ENCODE measurements at places on chromosomes 2 and 18.

DNA sequence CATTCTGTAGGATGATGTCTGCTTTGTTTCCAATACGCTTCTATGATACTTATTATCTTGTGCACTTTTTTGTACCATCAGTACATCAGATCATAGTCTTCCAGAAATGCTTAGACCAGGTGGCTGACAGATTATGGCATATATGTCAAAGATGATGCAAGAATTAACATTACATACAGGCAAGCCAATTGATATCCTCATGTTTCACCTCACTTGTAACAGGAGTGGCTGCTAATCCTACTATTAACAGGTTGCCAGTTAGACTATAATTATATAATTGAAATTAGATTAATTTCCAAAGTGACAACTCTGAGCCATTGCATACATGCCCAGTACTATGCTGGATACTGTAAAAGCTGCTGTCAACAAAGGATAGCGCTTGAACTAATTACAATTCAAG lies 77.2 kb downstream of the TLK1 start:
- DNase-seq: no peak

DNA sequence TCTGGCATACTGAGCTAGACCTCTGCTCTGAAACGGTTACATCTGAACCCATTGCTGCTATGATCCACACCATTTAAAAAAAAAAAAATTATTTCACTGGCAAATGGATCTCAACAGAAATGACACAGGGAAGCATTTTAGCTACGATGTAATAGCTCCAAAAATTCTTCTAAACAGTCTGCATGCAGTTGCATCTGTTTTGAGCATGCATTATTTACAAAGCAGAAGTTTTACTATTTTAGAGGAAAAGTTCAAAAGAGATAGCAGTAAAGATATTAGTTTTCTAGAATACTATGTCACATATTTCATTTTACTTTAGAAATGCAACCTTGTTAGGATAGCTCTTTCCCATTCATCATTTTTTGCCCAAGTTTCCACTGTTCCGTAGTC lies 265.7 kb downstream of the MEIS1 start:
- DNase-seq: no peak

GRCh38 chr18:36655074-36655473 lies 173.7 kb downstream of the TPGS2 start:
- DNase-seq: no peak

DNA sequence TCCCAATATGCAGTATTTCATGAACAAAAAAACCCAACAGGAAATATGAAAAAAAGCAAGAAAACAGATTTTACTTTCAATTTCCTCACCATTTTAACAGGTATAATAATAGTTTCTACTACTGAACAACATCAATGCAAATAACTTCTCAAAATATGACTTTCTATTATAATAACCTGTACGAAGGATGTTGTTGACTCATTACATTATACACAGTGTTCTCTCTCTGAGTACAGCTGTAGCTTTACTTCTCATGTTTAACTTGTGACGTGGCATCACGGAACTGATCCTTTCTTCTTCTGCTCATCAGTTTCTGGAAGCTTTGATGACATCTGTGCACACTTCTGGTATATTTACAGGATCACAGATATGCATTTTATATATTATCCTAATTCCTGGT lies 40.0 kb downstream of the FAM228A start:
- no peak for DNase-seq

- no peak for DNase-seq
These were observed 246.4 kb upstream of the NT5C1B start for GRCh38 chr2:18835787-18836186.

DNA sequence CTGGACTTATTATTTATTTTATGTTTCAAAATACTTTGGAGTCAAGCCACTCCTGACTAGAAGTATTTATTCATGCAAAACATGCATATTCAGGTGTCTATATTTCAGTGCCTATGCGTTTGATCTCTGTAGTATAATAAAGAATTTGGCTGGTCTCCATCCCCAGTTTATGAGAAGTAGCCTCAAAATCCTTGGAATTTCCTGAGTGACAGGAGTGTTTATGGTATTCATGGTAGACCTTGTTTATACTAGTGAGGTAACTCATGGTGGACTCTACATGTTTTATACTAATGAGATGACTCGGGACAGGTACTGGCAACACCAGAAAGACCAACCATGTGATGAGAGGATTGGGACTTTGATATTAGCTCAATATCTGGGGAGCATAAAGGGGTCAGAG lies 43.9 kb upstream of the CSRNP3 start:
- no peak for DNase-seq

- no peak for DNase-seq
These were observed at the start of gene BOLA3 for GRCh38 chr2:74147727-74148456. BOLA3 (minus strand) TSS chr2:74147912; CDS start chr2:74147874, 38 bp downstream.

GRCh38 chr18:62648045-62648678 lies 67.2 kb upstream of the PHLPP1 start:
- no peak for DNase-seq

GRCh38 chr18:47628240-47628781 lies 302.1 kb downstream of the SMAD2 start:
- no peak for DNase-seq

- DNase-seq: no peak
These were observed 41.7 kb downstream of the MYOM1 start for GRCh38 chr18:3177902-3178687.

GRCh38 chr2:10342245-10342951 lies 39.7 kb downstream of the HPCAL1 start:
- no peak for DNase-seq

DNA sequence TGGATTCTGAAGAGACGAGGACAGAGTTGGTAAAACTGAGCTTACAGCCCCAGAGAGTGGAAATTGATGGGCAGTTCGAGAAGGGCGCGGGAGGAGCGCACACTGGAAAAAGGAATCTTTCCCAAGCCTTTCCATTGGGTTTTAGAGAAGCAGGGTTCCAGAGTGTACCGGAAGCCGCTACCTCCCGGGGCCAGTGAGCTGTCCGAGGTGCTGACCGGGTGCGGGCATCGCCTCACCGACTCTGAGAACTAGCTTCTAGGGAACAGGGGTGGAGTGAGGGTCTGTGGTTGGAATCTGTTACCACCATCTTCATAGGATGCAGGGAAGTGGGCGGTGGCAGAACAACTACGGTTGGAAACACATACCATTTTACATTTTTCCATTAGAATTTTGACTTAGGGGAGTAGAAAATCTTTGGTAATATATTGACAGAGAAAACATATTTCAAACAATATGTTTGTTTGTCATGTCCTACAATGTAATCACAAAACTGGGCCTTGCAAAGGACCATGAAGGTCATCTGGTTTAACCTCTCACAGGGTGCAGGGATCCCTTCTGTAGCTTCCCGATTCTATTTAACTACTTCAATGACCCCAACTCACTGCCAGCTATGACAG lies 724 bp downstream of the NMS start:
- DNase-seq: no peak

DNA sequence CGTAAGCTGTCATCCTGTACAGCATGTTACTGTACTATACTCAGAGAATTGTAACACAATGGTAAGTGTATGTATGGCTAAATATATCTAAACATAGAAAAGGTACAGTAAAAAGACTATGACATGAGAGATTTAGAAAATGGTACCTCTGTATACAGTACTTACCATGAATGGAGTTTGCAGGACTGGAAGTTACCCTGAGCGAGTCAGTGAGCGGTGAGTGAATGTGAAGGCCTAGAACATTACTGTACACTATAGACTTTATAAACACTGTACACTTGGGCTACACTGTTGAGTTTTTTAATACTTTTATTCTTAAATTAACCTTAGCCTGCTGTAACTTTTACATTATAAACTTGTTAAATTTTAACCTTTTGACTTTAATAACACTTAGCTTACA lies 1.5 kb downstream of the DDX18 start:
- DNase-seq: no peak

DNA sequence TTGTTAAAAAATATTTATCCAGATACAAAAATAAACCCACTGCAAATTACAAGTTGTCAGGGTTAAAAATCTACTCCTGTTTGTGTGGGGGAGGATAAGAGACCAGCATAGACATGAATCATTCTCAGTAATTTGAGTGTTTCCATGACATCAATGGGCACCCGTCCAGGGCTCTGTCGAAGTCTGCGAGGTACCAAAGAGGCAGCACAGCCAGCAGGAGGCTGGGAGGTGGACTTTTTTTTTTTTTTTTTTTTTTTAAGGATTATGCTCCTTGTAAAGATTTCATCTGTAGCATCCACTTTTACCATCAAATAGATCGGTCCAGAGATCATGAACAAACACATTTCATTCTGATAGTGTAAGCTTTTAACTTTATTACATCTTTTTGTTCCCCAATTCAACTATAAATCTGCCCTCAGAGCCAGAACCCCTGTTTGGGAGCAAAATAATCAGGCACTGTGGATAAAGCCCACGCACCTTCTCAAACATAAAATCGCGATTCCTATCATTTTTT lies 182.0 kb downstream of the TCF4 start:
- DNase-seq: peak; percentile 90

Data from skeletal muscle cell (primary cell).